NCI-H1092 (cell line): ENCODE measurements at places on chromosomes 3 and 15.
A peak's percentile ranks its signal among the peaks of the same experiment; 100 is the strongest.

DNA sequence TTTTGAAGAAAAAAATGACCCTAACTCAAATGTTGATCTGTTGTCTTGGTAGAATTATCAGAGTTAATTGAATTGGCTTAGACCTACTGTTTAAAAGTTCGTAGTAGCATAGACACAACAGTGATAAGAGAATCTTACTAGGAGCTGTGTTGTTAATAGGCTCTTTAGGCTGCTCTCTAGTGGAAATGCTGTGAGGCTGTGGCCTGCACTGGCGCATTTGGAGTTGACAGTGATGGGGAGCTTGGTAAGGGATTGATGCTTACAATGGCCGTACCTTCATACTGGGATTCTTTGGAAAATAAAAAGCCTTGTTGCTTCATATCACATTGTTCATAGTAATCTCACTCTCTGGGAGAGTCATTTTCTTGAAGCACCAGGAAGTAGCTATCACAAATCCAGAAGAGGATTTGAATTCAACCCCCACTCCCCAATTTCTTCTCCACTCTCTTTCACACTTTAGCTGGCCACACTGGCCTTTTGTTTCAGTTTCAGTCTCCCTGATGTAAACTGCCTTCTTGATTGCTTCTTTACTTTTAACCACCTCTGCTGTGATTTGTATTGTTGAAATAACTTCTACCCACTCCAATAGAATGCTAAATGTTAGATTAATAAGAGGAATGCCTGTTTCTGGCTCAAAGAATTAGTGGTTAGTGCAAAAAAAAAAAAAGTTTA lies 56.6 kb downstream of the CEP63 start:
- DNase-seq, result no peak

GRCh38 chr3:154510780-154511179 lies 80.8 kb upstream of the GPR149 start:
- no peak for DNase-seq

GRCh38 chr3:47310391-47310790 lies 27.6 kb downstream of the KLHL18 start:
- no peak for DNase-seq

DNA sequence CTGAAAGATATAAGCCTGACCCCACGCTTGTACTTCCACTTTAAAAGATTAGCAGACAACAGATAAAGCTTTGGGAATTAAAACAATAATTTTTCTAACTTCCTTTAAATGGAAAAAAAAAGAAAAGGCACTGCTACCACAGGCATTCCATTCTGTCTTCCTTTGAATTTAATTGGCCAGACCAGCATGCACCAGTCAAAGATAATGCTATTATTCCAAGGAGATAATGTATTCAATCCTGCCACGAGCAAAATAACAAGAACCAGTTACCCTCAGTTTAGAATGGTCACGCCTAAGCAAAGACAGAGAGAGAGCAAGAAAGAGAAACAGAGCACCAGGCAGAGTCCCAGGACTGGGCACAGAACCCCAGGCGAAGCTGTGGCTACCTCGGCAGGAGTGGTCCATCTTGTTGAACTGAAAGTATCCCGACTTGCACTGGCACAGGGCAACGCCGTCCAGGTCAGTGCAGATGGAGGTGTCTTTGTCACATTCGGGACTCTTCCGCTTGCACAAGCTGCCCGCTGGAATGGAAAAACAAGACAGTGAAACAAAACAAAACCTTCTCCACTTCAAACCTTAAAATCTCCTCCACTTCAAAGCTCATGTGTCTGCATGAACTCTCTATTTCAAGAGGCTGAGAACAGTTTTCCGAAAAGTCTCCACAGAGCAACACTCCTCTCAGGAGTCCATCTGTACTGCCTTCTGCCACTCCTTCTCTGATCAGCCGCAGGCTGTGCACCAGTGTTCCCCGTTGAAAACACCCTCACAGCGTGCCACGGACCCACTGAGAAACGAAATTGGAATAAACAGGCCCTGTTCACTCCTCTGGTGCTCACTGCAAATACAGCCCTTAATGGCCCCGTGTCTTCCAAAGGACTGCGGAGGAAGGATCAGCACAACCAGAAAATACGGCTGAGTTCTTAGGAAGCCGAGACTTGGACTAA lies 58.2 kb downstream of the HEG1 start:
- DNase-seq, result no peak

- no peak for DNase-seq
Measured at GRCh38 chr3:2741516-2741915, 368.7 kb downstream of the IL5RA start.

DNA sequence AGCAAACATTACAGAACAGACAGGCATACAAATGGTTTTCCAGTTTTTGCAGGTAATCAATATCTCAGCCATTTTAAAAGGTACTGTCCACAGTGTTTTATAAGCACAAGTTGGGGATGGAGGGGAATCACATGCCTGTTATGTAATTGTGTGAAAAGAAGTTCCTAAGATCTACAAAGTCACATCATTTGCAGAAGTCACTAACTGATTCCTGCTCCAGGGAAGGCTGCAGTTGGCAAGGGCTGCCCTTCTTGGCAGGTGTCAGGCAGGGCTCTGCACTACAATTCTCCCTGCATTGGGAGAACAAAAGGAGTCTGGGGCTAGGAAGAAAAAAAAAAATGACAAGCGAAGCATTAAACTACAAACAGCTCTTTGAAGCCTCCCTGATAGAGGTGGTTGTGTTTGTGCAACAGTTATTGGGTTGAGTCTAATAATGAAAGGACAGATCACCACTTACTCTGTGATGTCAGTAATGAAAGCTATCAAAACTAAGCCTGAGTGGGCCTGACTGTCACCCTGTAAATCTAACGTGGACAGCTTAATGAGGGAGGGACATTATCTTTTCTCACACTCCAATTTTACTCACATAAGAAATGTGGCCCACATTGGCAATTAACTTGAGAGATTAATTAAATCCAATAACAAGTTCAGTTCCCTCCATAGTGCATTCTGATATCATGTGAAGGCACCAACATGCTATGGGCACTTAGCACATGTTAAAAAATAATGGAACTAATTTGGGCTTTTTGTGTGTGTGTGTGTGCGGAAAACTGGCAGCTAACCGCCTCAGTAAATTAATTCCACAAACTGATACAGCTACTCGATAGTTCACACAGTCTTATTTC lies 242.9 kb downstream of the FHIT start:
- DNase-seq, result peak; percentile 22

GRCh38 chr3:121696186-121696585 lies 35.5 kb upstream of the HCLS1 start:
- no peak for DNase-seq

- no peak for DNase-seq
Measured at GRCh38 chr3:87553058-87553457, 276.7 kb upstream of the POU1F1 start.

DNA sequence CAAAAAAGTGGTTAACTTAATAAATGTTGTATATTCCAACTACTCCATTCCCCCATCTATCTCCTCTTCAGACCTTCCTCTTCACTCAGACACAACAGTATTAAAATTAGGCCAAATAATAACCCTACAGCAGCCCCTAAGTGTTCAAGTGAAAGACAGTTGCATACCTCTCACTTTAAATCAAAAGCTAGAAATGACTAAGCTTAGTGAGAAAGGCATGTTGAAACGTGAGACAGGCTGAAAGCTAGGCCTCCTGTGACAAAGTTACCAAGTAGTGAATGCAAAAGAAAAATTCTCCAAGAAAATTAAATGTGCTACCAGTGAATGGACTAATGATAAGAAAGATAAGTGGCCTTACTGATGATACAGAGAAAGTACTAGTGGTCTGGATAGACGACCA lies 71.7 kb downstream of the ANKRD28 start:
- DNase-seq, result no peak

- no peak for DNase-seq
Measured at GRCh38 chr3:22714749-22715148, 488.4 kb upstream of the UBE2E2 start.

GRCh38 chr15:65752151-65752700 lies 39.9 kb downstream of the DENND4A start:
- no peak for DNase-seq

GRCh38 chr3:172646439-172647015 lies 64.3 kb downstream of the NCEH1 start:
- peak; percentile 31 for DNase-seq

GRCh38 chr3:98583766-98584165 lies 9.6 kb downstream of the CPOX start:
- no peak for DNase-seq

GRCh38 chr3:127312818-127313217 lies 25.0 kb upstream of the PRR20G start:
- DNase-seq, result no peak

- no peak for DNase-seq
Measured at GRCh38 chr3:179837374-179837773, 184.5 kb downstream of the USP13 start.
